ENCODE measurements at places on chromosomes 5 and 9.

- no peak for DNase-seq
Observed at GRCh38 chr5:125685771-125686170, 737.4 kb upstream of the GRAMD2B start.

GRCh38 chr5:159548517-159548916 is 218.2 kb upstream of the IL12B start:
- DNase-seq: no peak

DNA sequence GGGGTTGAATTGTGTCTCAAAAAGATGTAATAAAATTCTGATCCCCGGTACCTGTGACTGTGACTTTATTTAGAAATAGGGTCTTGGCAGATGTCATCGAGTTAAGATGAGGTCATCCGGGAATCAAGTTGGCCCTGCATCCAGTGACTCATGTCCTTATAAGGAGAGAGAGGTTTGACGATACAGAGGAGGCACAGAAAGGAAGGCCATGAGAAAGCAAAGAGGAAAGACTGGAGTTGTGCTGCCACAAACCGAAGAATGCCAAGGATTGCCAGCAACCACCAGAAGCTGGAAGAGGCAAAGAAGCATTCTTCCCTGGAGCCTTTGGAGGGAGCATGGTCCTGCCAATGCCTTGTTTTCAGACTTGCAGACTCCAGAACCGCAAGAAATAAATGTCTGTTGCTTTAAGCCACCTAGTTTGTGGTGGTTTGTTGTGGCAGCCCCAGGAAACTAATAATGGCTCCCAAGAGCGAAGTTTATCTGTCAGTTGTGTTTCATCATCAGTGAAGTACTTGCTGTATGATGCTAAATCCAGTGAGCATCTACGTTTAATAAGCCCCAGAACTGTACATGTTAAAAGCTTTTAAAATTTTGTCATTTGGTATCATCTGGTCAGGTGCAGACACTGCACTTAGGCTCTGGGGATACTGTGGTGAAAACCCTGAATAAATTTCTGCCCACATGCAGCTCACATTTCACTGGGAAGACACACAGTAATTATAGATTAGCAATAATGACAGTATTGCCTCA is 114.8 kb downstream of the TLE4 start:
- no peak for DNase-seq

- DNase-seq: no peak
Observed at GRCh38 chr5:72314571-72315172, 5.4 kb downstream of the MRPS27 start.

GRCh38 chr5:35046774-35047173 is 975 bp downstream of the AGXT2 start:
- DNase-seq: no peak

- DNase-seq: no peak
Observed at GRCh38 chr5:178435321-178436238, 154.6 kb downstream of the COL23A1 start.

GRCh38 chr9:34611251-34611810 is 566 bp downstream of the RPP25L start:
- DNase-seq: no peak

DNA sequence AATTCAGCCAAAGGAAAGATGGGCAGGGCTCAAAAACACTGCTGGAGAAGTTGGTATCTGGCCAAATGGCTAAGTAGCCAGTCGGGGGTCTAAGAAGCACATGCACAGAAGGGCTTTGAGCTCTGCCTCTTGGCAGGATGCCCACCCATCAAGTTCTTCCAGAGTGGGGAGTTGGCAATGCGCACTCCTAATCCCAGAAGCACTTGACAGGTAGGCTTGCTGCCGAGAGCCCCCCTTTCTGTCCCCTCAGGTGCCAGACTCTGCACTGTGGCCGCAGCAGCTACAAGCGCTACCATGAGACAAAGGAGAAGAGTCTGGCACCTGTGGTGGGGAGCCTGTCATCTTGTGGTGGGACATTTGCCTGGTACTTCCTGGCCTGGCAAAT is 252.9 kb upstream of the SLC24A2 start:
- DNase-seq: no peak

- no peak for DNase-seq
Observed at GRCh38 chr9:75695921-75696320, 194.6 kb upstream of the PCSK5 start.

DNA sequence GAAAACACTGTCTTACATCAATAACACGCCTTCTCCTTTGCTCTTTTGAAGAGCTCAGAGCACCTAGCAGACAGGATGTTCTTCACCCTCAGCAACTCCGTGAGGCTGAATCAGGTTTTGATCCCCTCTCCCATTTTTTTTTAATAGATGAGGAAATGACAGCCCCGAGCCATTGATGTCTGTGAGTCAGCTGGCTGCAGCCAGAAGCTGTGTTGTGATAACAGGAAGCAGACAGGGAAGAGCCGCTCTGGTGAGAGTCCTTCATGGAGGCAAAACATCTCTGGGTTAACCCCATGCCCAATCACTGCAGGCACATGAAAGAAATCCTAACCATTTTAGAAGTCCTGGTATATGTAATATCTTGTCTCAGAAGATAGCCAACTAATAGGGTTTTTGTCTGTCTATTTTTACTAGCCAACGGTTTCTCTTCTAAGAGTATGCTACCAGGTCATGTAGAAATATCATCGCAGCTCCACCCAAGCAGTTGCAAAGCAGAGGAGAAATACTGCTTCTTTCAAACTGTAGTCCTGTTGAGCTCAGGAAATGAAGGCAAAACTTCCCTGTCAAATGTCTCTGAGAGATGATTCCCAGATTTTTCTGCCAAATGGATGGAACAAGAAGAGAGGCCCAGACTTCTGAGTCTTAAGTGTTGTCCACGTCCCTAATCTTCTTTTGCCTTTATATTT is 568.9 kb downstream of the CCDC171 start:
- DNase-seq: no peak

DNA sequence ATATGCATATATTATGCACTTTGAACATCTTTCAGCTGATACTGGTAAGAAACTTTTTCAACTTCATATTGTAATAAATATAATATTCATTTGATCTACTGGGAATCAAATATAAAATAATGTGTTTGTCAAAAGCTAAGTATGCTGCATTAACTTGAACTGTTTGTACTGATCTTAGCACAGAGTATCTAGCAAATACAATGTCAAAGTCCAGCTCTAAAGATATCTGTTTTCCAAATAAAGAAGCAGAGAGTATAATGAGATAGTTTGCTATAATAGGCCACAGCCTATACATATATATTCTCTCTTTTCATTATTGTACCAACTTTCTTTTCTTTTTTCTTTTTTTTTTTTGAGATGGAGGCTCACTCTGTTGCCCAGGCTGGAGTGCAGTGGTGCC is 417.0 kb downstream of the TMEM161B start:
- DNase-seq: no peak

DNA sequence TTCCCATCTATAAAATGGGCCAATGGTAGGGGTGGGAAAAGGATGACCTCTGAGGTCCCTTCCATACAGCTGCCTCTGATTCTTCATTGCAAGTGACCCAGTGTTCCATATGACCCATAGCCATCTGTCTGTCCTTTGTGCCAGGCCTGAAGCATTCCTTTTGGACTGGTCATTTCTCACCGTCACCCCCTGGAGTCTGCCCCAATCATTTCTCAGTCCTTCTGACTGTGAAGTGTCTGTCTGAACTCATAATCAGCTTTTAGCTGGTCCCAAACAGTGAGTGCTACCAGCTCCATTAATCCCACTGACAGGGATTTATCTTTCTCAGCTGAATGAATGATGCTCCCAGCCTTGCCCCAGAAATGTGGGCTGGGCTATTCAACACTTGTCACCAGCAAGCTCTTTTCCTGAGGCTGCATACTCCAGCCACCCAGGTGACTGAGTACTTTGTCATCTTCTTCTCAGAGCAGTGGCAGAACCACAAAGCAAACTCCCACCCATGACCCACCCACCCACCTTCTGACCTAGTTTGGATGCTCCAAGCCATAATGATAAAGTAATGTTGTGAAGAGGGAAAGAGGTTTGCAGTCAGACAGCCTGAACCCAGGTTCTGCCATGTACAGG is 37.4 kb downstream of the KCNIP1 start:
- no peak for DNase-seq

DNA sequence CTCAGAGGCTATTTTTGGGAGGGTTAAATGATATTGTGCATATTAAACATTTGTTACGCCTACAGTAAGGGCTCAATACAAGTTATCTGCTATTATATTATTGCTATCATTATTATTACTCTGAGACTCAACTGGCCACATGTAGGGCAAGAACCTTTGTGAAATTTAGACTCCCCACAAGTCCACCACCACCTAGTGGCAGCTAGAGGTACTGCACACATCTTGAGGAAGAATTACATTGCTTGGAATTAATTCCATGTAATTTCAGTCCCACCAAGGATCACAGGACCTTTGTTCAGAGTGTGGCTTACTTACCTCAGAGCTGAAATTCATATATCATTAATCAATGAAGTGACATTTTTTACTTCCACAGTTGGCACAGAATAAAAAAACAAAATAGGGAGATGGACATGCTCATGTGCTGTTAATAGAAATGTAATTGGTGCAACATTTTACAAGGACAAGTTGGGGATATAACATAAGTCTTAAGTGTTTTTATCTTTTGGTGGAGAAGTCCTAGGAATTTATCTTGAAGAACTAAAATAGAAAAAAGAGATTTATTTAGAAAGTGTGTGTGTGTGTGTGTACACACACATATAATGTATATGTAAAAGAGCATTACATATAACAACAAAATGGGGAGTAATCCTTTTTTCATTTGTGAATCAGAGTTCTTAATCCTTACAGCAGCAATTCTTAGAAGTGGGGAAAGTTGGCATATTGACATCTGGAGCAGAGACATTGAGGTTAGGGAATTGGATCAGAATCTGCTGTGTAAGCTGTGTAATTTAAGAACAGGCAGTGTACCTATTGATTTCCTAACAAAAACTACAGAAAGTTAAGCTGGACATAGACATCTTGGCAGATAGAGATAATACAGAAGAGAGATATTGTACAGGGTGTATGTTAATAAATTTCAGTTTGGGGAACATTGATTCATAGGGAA is 11.2 kb downstream of the MSANTD3 start:
- peak; percentile 65 for DNase-seq

- DNase-seq: no peak
Observed at GRCh38 chr9:13962006-13962405, 351.9 kb downstream of the NFIB start.

DNA sequence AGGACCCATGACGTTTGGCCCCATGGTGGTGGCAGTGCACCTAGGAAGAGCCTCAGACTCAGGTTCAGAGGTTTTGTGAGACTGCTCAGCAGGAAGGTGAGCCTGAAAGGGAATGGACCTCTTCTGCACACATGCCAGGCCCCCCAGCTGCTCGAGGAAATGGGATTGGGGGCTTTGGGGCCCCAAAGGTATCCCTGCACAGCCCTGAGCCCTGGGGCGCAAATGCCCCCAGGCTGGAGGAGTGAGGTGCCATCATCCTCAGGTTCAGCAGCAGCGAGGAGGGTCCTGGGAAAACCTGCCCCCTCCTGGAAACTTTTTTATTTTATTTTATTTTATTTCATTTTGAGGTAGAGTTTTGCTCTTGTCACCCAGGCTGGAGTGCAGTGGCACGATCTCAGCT is 171.8 kb upstream of the MVB12B start:
- no peak for DNase-seq

- DNase-seq: no peak
Observed at GRCh38 chr5:155871623-155872022, 455.3 kb upstream of the SGCD start.

GRCh38 chr5:103357636-103358035 is 99.1 kb downstream of the MACIR start:
- DNase-seq: no peak

- DNase-seq: no peak
Observed at GRCh38 chr9:98929071-98929470, 14.6 kb upstream of the COL15A1 start.

DNA sequence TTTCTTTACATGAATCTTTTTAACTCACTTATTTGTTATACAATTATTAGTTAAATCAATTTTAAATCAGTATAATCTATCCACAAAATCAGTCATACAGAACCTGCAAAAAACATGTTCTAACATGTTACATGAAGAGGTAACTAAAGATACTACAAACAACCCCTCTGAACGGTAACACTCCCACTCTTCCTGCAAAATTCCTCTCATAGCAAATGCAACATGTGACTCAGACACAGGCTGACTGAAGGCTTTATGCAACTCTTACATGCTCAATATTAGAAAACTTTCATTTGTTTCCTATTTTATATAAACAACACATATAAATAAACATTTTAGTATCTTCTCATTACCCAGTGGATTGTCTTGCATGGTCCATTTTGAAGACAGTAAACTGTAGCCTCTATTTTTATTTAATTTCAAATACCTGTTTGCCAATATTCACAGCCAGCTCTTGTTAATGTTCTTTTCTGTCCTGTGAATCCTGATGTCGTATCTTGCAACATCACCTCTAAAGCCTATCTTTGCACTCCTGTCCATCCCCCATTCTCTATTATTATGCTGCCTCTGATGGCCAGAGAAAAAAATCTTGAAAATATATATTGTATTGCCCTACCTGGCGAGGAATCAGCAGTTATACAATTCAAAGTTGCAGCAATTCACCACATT is 100.5 kb upstream of the CCDC152 start:
- DNase-seq: no peak

DNA sequence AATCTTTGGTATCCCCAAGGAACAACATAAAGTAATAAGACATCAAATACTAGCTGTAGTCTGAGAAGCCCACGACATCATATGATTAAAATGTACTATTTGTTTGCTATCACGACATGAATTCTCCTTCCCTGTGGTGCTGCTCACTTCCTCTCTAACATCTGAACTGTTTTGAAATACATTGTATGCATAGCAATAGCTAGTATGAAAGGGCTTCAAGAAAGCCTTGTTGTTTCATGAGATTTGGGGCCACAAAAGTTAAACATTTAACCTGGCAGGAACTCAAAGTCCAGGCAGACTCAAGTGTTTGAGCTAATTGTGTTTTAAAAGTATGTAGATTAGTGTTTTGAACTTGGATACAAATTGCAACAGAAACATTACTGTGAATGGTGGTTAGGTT is 237.4 kb upstream of the PTGER4 start:
- DNase-seq: no peak

DNA sequence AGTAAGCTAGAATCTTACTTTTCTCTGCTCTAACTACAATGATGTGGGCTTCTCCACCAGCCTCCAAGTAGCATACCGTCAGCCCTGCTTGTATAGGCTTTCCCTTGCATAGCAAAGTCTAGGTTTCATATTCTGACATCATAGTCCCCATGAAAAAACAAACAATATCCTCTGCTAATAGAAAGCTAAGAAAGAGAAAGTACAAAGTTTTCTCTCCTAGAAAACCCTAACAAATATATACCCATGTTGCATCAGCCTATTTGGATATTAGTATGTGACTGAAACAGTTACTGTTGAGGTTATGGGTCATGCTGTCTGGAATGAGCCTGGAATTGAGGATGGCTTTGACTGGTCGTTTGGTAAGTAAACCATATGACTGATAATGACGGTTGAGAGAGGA is 1696.0 kb downstream of the MAT2B start:
- DNase-seq: no peak

DNA sequence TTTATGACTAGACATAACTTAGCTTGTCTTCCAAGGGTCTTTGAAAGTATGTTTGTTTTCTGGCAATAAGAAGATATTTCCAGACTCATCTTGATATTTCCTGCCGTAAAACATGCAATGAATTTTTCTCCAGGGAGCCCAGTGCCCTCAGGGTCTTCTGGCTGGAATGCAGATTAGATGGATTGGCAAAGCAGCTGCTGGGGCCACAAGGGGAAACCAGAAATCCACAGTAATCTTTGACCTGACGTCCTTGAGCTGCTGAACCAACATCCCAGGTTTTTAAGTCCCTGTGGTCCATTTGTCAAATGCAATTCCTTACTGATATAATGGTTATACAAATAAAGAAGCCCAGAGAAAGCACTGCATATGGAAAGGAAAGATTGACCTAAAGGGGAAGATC is 93.0 kb downstream of the THBS4 start:
- no peak for DNase-seq

Measured in SW480 (cell line).